Stomach (tissue), 19 donors: ENCODE measurements at places on chromosomes 11 and 22. TPM values are rescaled to one million over a fixed set of nuclear protein-coding genes. Genes with fewer than 3 reads are reported as not detected.

GRCh38 chr11:6129635-6130034, 22.2 kb downstream of the OR56B4 start:
- DNase-seq: no peak

- DNase-seq: no peak
Measured at GRCh38 chr22:39219071-39220039, 25.4 kb downstream of the PDGFB start.

DNA sequence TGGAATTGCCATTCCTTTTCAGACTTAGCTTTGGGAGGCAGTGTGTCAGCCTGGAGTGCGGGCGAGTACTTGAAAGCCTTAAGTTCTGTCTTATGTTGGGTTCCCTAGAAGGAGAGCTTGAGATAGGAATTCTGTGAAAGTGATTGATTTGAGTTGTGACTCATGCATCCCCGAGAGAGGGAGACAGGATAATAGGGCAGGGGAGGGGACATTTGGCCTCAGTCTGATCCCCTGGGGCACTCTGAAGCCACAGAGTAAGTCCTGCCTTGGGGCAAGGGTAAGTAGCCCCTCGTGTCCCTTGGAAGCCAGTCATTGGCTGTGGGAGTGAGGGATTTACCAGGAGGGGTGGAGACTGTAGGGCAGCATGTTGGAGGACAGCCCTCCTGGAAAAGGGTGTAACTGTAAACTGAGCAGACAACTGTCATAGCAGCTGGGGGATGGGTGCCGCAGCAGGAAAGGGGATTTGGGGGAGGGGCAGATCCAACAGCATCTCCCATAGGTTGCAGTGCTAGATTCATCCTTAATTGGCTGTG, 44.0 kb downstream of the KIAA1671 start:
- DNase-seq: no peak

GRCh38 chr11:5367448-5368074, 16.1 kb upstream of the OR51M1 start:
- no peak for DNase-seq

The CPT1B gene
- total RNA-seq: 54.5 TPM

GRCh38 chr22:27344546-27344945, 457.0 kb downstream of the MN1 start:
- no peak for DNase-seq
